ENCODE measurements at places on chromosomes 6 and 20.

DNA sequence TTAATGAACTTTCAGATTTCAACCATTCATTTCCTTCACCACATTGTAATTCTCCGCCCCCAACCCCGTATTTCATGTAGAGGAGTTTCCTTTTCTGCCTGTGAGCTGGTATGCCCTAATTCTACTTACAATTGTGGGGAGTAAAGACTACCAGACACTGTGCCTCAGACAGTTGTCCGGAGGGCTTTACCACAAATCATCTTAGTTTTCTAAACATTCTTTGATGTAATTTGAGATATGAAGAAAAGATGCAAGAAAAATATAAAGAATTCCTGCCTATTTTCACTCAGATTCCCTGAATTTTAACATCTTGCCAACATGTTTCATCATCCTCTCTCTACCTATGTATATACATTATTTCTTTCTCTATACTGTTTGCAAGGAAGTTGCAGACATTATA lies 28.3 kb upstream of the LOC128125822 start:
- DNase-seq = no peak

DNA sequence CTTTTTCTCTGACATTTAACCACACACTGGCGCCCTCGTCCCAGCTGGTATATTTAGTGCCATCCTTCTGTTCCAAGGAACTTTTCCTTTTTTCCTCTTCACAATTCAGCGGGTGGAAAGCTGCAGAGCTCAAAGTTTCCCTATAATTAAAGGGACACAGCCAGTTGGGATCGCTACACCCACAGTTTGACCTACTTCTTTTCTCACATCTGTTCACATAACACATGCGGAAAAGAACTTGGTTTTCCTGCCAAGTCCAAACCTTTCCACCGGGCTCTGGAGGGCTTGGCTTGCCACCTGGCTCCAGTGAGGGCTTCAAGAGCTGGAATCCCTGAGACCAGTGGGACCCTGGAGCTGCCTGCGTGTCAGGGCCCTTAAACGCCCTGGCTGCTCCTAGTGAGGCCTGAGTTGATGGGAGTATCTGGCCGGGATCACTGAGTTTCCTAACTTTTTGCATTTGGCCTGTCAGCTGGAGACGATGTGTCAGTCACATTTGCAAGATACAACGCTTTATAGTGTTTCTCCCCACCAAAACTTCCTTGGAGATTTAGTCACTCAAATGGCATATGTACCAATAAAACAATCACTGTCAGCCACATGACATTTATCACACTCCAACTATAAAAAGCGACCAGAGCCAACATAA lies 176.0 kb downstream of the SASH1 start:
- DNase-seq = no peak

- peak; percentile 66 for DNase-seq
Observed at GRCh38 chr6:159169193-159169555, at the start of gene FNDC1. Gene FNDC1 (plus strand): TSS chr6:159169400. CDS start chr6:159169597, 197 bp downstream.

DNA sequence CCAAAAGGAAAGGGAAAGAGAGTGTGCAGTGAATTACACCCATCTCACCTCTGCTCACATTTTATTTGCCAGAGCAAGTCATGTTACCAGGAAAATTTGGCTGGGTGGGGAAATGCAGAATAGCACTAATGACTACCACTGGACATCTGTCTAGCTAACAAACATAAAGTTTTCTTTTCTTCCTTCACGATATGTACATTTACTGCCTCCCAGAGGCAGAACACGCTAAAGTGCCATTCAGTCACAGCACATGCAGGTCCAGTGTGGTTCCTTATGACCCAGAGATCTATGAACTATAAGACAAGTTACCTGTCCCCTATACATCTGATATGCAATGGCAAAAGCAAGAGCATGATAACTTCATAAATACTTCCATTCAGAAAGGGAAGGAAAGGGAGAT lies 194.1 kb downstream of the OGFRL1 start:
- DNase-seq = no peak

DNA sequence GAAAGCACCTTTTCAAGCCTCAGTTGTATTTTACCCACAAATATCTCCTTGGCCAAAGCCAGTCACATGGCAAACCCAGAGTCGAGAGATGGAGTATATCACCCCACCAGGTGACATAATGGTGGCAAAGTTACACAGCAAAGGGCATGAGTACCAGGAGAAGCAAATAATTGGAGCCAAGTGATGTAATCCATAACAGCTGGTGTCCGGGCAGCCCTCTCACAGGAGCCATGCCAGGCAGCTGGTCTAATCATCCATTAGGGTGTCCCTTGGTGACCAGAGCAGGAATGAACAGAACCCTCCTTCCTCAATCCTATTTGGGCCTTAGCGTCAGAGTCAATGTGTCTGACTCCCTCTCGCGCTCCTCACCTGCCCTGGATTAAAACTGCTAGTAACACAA lies 272.1 kb downstream of the LRFN2 start:
- no peak for DNase-seq

DNA sequence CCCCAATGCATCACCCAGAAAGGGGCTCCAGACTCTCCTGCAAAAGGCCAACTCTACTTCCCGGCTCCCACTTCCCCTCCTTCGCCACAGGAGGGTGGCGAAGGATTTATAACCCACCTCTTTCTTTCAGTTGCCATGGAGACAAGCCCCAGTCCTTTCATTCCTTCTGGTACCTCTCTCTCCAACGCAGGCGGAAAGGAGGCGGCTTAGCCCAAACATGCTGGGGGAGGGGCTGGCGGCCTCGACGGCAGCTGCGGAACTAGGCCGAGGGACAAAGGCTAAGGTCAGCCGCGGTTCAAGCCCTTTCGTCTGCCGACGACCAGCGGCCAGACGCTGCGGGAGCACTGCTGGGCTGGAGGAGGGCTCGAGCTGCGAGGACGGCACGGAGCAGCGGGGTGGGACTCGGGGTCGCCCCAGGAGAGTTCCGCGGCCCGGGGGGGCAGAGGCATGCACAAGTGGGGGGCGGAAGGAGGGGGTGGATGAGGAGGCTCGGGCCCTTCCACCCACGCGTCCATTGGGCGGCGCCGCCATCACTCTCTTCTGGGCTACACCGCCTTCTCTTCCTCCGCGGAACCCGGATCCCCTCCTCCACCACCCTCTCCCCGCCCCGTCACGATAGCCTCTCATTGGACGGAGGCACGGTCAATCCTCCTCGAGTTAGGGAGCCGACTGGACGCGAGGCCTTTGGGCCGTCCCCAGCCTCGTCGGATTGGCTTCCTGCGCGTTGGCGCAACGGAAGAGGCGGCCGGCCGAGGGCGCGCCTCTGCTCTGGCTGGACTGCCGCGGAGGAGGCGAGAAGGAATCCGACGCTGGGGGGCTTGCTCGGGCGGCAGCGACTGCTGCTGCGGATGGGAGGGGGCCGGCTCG lies at the start of gene PANK2:
Gene PANK2, plus strand, starts transcription at position 766 of the 867 bp plus-strand sequence.
- DNase-seq = peak; percentile 99

DNA sequence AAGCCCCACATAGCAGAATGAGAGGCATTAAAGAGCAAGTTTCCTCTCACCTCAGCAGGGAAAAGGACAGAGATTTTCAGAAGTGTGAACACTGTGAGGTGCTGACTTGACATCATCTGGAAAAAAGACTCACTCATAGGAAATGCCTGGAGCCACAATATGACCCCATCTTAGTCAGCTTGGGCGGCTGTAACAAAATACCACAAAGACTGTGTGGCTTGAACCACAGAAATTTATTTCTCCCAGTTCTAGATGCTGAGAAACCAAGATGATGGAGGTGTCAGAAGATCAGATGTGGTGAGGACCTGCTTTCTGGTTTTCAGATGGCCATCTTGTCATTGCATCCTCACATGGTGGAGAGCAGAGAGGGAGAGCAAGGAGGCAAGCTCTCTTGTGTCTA lies 253.1 kb downstream of the ADGB start:
- no peak for DNase-seq

- no peak for DNase-seq
Observed at GRCh38 chr20:20293691-20294385, 74.1 kb upstream of the INSM1 start.
